Upper lobe of left lung (tissue), 6 donors: ENCODE measurements at places on chromosomes 6 and 20. TPM values are rescaled to one million over a fixed set of nuclear protein-coding genes. Genes with fewer than 3 reads are reported as not detected.

DNA sequence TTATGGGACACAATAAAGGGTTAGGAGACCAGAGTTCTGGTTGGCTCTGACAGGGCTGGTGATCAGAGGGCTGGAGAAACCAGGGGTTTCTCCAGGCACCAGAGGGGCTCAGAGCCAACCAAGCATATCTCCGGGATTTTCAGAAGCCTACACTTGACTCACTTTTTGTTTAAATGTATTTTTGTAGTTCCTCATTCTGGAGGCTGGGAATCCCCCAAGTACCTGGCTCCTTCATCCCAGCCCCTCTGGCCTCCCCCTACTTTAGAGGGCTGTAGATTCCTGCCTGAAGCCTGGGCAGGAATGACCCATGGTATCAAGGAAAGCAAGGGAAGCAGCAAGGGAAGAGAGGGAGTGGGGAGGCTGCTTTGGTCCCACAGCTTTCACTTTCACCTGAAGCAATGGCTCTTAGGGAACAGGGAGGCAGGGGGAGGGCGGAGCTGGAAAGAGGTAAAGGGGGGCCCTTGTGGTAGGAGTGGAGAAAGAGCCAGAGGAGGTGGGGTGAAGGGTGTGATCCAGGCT is 973 bp downstream of the CD40 start:
- H3K36me3 ChIP-seq, result peaks cover 13% of the 10 kb centered on the region
- peak overlapping the region; percentile 70 for H3K4me3 ChIP-seq
- DNase-seq, result peak; percentile 32
- peak overlapping the region; percentile 87 for H3K27ac ChIP-seq
- H3K4me1 ChIP-seq, result peaks cover 31% of the 10 kb centered on the region
- no peaks in the 10 kb centered on the region for H3K27me3 ChIP-seq

DNA sequence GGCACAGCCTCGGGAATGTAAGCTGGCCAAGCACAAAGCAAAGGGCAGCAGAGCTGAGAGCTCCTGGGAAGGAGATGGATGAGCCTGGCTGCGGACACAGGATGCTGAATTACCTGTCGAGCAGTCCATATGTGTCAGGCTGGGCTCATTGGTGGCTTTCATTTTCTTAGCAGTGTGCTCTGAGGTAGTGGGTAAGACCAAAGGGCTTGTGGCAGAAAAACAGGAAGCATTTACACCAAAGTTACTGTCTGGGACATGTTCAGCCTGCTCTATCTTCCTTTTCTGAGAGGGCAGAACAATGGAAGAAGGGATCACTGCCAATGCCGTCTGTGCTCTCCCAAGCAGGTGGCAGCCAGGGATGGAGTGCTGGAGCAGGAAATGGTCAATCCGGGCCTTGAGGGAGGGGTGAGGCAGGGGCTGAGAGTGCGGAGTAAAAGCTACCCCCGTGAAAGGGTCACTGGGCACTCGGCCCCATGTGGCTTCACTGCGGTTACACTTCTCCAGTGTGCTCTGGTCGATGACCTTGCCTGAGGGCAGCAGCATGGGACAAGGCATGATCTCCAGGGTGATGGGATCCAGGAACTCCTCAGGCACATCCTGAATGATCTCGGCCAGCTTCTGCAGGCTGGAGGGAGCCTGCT is 36.9 kb upstream of the AVP start:
- peaks cover 11% of the 10 kb centered on the region for H3K36me3 ChIP-seq
- no peak overlapping the region for H3K27ac ChIP-seq
- no peak for DNase-seq
- H3K27me3 ChIP-seq, result no peaks in the 10 kb centered on the region

- H3K27ac ChIP-seq, result no peak overlapping the region
- H3K36me3 ChIP-seq, result no peaks in the 10 kb centered on the region
- peak overlapping the region; percentile 57 for H3K4me3 ChIP-seq
- H3K4me1 ChIP-seq, result peaks cover 13% of the 10 kb centered on the region
Observed at GRCh38 chr6:166862978-166863530, 93.3 kb downstream of the RNASET2 start.

GRCh38 chr6:70411542-70412251 is 1.6 kb upstream of the FAM135A start:
- no peak overlapping the region for H3K4me3 ChIP-seq
- H3K4me1 ChIP-seq, result peaks cover 5% of the 10 kb centered on the region
- no peaks in the 10 kb centered on the region for H3K36me3 ChIP-seq
- no peak for DNase-seq
- no peaks in the 10 kb centered on the region for H3K27me3 ChIP-seq

OTOR gene
- not detected for total RNA-seq
